CD4-positive, alpha-beta T cell treated with Interleukin-6 for 4 hours (primary cell): ENCODE measurements at places on chromosomes 12 and 14.

GRCh38 chr12:75842090-75842489 is 189.5 kb downstream of the PHLDA1 start:
- DNase-seq = no peak

DNA sequence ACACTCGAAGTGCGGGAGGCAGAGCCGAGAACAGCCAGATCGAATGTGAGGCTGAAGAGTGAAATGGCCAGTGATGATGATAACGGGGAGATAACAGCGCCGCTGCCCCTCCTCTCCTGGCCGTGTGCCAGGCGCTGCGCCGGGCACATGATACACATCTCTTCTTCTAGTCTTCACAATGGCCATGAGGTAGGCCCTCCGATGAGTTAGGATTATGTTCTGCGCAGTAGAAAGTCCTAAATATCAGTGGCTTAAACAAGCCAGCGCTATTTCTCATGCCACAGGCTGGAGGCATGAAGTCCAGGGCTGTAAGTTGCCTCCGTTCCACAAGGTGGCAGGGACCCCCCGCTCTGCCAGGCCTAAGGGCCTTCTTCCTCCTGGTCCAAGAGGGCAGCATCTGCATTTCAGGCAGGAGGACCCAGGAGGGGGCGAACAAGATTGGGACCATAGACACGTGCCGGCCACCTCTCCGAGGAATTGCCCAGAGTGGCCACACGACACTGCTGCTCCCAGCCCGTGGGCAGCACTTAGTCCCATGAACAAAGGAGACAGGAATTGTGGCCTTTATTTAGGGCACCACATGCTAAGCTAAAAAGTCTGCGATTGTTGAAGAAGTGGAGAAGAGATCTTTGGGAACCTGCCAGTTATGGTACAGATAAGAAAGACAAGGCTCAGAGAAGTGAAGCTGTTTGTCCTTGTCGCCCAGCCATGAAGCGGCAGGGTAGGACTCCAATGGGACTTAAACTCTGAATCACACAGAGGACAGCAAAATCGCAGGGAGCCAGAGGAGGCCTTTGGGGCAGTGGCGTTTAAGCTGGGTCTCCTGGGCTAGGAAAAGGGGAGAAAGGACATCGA is 10.9 kb upstream of the HVCN1 start:
- DNase-seq = no peak

DNA sequence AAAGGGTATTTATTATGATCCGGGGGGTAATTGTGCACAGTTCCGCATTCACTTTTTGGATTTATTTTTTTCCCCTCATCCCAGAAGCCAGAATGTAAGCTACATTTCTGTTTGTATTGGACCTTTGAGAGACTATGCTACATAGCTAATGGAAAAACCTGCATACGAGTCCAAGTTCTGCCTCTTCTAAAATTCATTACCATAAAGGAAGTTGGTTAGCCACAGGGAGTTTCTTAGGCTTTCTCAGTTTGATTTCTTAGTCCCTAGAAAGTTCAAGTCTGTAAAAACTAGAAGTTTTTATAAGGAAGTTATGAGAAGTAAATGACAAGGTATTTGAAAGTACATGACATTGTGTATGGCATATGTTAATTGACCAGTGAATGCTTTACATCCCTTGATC is 138.7 kb downstream of the PDE3A start:
- DNase-seq = no peak

DNA sequence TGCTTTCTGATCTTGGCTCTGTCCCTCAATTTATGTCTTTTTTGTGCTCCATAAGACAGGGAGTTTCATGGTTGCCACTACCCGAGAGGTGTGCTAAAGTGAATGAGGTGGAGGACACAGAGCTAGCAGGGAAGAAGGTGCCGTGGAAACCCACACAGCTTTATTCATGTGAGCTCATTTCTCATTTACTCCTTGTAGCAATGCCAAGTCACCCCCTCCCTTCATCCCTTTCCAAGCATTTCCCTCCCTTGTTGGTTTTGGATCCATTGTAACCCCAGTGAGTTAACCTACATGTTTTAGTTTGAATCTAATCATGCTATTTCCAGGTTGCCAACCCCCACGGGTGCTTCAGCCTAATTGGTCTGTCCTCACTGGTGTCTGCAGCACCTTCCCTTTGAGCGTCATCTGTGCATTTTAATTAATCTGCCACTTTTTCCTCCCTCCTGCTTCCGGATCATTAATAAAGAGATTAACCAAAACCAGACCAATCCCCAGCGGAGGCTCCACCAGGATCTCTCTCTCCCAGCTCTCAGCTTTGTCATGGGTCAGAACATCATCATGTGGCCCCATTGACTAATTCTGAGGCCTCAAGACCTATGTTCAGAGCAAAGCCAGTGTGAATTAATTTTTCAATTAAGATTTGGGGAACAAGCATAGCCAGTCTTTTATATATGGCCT is 56.2 kb downstream of the NTF3 start:
- no peak for DNase-seq

DNA sequence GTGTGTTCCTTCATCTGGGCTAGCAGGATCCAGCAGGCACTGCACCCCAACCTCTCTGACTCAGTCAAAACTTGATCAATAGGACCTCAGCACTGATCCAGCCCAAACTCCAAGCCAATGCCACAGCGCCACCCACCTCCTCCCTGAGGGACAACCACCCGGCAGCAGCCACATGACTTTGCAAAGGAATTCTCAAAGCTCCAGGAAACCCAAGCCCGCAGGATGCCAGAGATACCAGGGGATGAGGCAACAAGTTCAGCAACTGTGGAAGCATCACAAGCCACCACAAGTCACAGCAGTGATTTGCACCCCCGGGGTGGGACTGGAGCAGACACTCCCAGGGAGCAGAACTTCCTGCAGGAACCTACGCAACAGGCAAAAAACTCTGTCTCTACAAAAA is 37.3 kb downstream of the ACTN1 start:
- DNase-seq = no peak

DNA sequence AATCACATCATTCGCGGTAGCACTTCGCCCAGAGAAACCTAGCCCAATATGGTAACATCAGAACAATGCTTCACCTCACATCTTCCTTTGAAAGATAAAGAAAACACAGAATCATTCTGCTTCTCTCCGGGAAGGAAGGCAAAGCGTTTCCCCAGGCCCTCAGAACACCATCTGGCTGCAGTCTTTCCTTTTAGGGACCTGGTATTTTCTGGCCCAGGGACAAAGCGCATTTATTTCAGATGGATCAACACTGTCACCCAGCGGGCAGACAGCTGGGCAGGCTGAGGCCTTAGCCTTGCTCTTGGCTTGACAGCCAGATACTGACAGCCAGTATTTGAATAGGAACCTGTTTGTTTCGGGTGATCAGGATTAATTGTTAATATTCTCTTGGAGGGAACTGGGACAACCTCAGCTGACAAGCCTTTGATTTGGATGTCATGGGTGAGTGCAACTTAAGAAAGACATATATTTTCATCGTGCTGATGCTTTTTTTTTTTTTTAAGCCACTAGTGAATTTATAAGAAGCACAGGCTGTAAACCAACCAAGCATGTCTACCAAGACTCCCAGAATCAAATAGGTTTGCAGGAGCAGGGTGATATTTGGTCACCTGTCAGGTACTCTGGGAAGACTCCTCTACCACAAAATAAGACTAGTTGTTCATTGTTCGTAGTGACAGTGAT is 118.9 kb downstream of the VEZT start:
- DNase-seq = no peak

DNA sequence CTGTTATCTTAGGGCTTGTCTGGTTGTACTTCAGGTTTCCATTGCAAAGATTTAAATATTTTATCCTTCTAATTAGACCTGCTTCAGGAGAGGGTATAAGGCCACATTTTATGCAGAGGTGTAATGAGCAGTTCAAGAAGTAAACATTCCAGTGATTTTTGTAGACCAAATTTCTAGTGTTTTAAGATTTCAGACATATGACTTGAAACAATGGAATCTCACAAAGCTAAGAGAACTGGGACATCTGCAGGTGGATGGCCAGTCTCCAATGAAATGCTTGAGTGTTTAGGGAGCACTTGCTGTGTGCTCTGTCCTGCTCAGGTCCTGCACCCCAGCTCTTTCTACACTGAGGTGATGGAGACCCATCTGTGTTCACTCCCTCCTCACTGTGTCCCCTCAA is 7.9 kb downstream of the C14orf132 start:
- no peak for DNase-seq

DNA sequence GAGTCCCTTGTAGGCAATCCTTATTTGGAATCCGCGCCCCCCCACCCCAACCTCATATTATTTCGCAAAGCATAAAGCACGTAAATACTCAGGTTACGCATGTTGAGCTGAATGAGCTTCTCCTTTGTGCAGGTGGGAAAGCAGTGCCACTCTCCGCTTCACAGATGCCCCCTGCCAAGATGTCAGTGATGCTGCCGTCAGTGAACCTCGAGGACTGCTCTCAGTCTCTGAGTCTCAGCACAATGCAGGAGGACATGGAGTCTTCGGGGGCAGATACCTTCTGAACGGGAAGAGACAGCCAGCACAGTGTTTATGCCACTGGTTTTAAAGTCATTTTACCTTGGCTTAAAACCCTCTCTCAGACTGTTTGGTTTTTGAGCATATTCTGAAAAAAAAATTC is 90.1 kb upstream of the DACT1 start:
- no peak for DNase-seq

GRCh38 chr14:100645196-100645981 is 58.2 kb upstream of the BEGAIN start:
- DNase-seq = peak; percentile 89
